ENCODE measurements at places on chromosomes 7 and 10.

DNA sequence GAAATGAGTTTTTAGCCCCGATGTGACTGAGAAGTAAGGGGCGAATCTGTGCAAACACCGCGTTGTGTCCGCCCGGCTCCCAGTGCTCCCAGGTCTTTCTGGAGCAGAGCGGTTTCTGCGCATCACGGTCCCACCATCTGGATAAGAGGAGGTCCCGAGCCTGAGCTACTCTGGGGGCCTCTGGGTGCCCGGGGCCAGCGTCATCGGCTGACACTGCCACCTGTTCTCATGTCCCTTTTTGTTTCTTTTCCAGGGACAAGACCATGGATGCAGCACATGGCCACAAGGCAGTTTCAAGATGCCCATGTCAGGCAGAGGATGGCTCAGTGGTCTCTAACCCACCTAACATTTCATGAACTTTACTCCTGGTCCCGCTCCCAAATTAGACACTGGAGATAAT is 24.9 kb downstream of the KLF6 start:
- H3K4me3 ChIP-seq, result no peak overlapping the region
- DNase-seq, result no peak
- no peak overlapping the region for H3K27ac ChIP-seq
- no peaks in the 10 kb centered on the region for H3K27me3 ChIP-seq

DNA sequence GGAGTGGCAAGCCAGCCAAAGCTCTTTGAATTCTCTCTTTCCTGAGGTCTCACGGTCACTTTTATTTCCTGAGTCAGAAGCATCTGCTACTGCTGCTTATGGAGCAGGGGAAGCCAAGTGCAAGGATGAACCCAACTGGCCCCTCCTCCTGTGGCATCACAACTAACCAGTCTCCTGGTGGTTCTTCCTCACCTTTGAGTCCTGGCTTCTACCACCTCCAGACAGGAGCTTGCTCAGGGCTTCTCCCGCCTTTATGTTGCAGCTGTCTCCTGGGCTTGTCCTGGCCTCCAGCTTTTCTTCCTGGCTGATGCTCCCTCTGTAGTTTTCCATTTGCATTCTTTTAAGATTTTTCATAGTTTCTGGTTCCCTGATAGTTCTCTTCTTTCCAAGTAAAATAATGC is 349.7 kb upstream of the NRP1 start:
- no peaks in the 10 kb centered on the region for H3K36me3 ChIP-seq
- no peak overlapping the region for H3K4me3 ChIP-seq
- H3K27ac ChIP-seq, result no peak overlapping the region
- no peaks in the 10 kb centered on the region for H3K27me3 ChIP-seq
- no peaks in the 10 kb centered on the region for H3K4me1 ChIP-seq
- no peak for DNase-seq

GRCh38 chr7:24877790-24878311 is 102.1 kb downstream of the OSBPL3 start:
- H3K4me1 ChIP-seq, result peaks cover 14% of the 10 kb centered on the region
- H3K4me3 ChIP-seq, result no peak overlapping the region
- H3K27ac ChIP-seq, result no peak overlapping the region
- no peak for DNase-seq
- H3K27me3 ChIP-seq, result no peaks in the 10 kb centered on the region

DNA sequence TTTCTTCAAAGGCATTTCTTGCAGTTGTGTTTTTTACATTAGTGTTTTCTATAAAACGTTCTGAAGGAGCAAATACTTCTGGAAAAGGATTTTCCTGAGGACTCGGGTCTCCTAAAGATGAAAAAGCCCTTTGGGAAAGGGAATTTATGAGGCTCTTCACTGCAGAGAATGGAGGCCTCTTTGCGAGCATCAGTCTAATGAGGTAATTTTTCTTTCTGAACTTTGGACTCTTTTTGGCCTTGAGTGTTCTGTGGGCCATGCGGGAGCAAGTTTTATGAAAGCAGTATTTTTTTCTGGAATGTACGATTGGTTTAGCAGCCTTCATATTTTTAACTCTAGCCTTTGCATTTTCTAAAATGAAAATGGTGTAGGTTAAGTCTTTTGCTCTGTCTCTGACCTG is 6.4 kb upstream of the ACBD5 start:
- DNase-seq, result no peak
- H3K27ac ChIP-seq, result no peak overlapping the region
- H3K4me3 ChIP-seq, result no peak overlapping the region

DNA sequence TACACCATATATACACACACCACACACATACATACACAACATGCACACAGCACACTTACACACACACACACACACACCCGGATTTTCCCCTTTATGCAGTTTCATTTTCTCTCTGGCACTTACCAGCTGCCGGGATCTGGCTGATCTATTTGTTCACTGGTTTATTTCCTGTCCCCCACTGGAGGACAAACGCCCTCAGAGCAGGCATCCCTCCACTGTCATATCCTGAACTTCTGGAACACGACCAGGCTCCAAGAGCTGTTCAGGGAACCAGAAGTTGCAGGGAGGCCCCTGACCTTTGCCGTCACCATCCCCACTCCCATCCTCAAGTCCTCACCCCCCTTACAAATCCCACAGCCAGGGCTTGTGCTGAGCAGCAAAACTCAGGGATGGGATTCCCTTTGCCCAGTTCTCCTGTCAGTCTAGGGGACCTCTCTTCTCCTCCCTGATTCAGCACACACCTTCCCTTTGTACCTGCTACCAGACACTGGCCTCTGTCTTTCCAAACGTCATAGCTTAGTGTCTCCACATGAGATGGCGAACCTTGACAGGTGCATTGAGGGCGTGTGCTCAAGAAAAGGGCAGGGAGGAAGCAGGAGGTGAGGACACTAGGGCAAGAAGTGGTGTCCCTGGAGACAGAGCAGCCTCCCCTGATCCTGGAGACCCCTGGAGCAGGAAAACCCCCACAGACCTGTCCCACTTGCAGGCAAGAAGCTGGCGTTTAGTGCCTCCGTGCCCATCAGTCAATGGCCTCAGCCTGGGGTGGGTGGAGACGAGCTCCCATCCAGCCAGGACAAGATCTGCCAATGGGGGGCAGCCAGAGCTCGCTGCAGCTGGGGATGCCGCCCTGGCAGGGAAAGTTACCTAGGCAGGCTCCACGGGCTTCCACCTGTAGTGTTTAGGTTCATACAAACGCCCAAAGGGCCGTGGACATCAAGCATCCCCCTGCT is 12.7 kb upstream of the DOCK1 start:
- no peak overlapping the region for H3K27ac ChIP-seq
- DNase-seq, result no peak
- H3K4me3 ChIP-seq, result no peak overlapping the region
- H3K4me1 ChIP-seq, result no peaks in the 10 kb centered on the region

- H3K4me3 ChIP-seq, result no peak overlapping the region
- no peak overlapping the region for H3K27ac ChIP-seq
- no peaks in the 10 kb centered on the region for H3K27me3 ChIP-seq
- DNase-seq, result no peak
- no peaks in the 10 kb centered on the region for H3K36me3 ChIP-seq
Measured at GRCh38 chr10:58439632-58440364, 54.6 kb downstream of the TFAM start.

DNA sequence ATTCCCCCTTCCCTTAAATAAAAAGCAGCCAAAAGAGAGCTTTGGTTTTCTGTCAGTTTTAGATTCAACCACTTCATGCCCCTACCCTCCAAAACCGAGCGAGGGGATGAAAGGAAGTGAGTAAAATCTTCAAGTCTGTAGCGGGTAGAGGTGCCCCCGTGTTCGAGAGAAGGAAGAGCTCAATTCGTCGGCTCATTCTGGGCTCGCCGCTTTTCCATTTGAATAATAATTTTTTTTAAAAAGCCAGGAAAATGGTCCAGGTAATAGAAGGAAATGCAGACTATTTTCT is 436.2 kb upstream of the GALNT17 start:
- DNase-seq, result no peak
- H3K4me3 ChIP-seq, result peak overlapping the region; percentile 79
- no peak overlapping the region for H3K27ac ChIP-seq
- no peaks in the 10 kb centered on the region for H3K36me3 ChIP-seq
- H3K4me1 ChIP-seq, result peaks cover 41% of the 10 kb centered on the region
- H3K27me3 ChIP-seq, result peaks cover 12% of the 10 kb centered on the region

DNA sequence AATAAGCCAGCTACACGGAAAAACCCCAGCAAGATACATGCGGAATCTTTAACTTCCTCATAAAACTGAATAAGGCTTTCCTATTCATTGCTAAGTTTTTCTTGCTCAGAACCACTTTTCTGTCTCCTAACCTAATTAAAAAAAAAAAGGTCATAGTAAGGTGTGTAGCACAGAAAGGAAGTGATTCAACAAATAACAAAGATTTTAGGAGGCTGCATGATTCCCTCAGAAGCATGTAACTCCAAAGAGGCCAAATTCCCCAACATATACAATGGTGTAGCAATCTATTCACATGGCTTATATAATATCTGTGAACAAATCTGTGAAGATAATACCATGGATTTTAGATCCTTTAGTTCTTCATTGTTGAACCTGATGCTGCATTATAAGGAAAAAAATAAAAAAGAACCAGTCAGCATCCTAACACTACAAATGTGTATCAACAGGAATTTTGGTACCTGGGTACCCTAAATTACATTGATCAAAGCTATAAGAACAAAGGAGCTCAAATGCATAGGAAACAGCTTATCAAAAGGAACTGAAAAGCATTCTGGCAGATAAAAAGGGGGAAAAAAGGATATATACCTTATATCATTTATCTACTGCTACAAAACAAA is 63.8 kb downstream of the IMMP2L start:
- H3K36me3 ChIP-seq, result no peaks in the 10 kb centered on the region
- no peaks in the 10 kb centered on the region for H3K27me3 ChIP-seq
- H3K27ac ChIP-seq, result no peak overlapping the region
- no peak overlapping the region for H3K4me3 ChIP-seq

- H3K4me3 ChIP-seq, result no peak overlapping the region
- no peaks in the 10 kb centered on the region for H3K36me3 ChIP-seq
- H3K27me3 ChIP-seq, result no peaks in the 10 kb centered on the region
- no peak overlapping the region for H3K27ac ChIP-seq
Measured at GRCh38 chr7:70523249-70523988, 608.5 kb upstream of the GALNT17 start.

DNA sequence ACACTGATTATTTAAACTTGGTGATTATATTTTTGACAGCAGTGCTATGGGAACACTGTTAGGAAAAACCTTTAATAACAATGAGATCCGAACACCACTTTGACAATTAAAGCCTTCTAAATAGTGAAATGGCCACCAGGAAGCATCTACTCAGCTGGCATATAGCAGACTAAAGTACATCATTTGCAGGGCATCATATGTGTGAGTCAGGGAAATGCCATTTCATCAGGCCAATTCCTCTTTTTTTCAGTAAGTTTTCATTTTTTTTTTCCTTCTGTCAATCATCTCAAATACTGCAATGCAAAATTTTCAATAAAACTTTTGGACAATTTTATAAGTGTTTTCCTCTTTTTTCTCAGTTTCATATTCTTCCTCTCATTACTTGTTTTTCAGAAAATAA is 521.4 kb upstream of the SEMA3D start:
- H3K36me3 ChIP-seq, result no peaks in the 10 kb centered on the region
- H3K4me3 ChIP-seq, result no peak overlapping the region
- H3K27me3 ChIP-seq, result no peaks in the 10 kb centered on the region

All from neuronal stem cell (in vitro differentiated cells).